Lung (tissue), 17 donors: ENCODE measurements at places on chromosomes 13 and 19. TPM values are rescaled to one million over a fixed set of nuclear protein-coding genes. Genes with fewer than 3 reads are reported as not detected.

Gene MAB21L1
- 0.28 TPM for total RNA-seq

Gene ZNF470
- total RNA-seq: 4.3 TPM

Gene PLK5
- total RNA-seq: not detected

Gene CLC
- total RNA-seq: 0.46 TPM

Gene ZNF576
- 14.8 TPM for total RNA-seq

Gene LDLR
- 271 TPM for total RNA-seq

Gene BRME1
- total RNA-seq: 3.0 TPM

Gene KLK12
- total RNA-seq: 14.4 TPM

Gene ZNF433
- 26.5 TPM for total RNA-seq

Gene SULT2A1
- 0.15 TPM for total RNA-seq

Gene RNF17
- not detected for total RNA-seq

Gene RNF126
- 46.2 TPM for total RNA-seq

Gene POLR2E
- 188 TPM for total RNA-seq

Gene ZNF577
- 6.3 TPM for total RNA-seq

Gene CDX2
- not detected for total RNA-seq

Gene ZNF541
- not detected for total RNA-seq

Gene N4BP2L2
- 87.5 TPM for total RNA-seq

Gene TMPRSS9
- total RNA-seq: 0.09 TPM

Gene CASP14
- total RNA-seq: not detected

Gene PPM1N
- 0.37 TPM for total RNA-seq

Gene NLRP11
- total RNA-seq: not detected

Gene YJEFN3
- 0.77 TPM for total RNA-seq
